Thymus (tissue), 14 donors: ENCODE measurements at places on chromosomes 7 and 10. TPM values are rescaled to one million over a fixed set of nuclear protein-coding genes. Genes with fewer than 3 reads are reported as not detected.

The CTNNA3 gene
- total RNA-seq = 0.28 TPM

The SH2D4B gene
- total RNA-seq = 0.09 TPM

The UTF1 gene
- not detected for total RNA-seq

GRCh38 chr7:144606261-144606660 is 202.8 kb upstream of the NOBOX start:
- no peak for DNase-seq

- no peak for DNase-seq
Observed at GRCh38 chr7:158911145-158911544, 54.8 kb downstream of the DYNC2I1 start.

DNA sequence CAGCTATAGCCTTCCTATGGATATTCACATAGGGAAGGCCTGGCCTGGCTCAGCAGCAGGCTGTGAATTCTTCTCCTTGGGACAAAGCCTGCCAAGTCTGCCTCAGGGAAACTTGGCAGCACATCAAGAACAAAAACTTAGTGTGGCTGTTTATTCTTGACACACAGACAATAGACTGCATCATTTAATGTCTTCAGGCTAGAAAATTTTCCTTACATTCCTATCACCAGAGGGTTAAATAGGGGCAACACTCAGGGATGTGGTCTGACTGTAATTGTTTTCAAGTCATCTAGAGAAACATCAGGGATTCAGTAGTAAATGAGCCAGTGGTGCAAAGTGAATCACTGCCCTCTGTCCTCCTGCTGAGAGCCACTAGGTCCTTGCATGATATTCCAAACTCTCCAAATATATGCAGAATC is 137.3 kb downstream of the SEMA3C start:
- no peak for DNase-seq

The INHBA gene
- 0.14 TPM for total RNA-seq

The SDK1 gene
- 3.2 TPM for total RNA-seq

The ADCY1 gene
- total RNA-seq = 0.38 TPM

The AGR2 gene
- 1.7 TPM for total RNA-seq

- DNase-seq = no peak
Observed at GRCh38 chr7:79711660-79712059, 258.2 kb upstream of the MAGI2 start.

The ODAD2 gene
- total RNA-seq = 0.76 TPM

The LRRC4 gene
- total RNA-seq = 1.6 TPM

DNA sequence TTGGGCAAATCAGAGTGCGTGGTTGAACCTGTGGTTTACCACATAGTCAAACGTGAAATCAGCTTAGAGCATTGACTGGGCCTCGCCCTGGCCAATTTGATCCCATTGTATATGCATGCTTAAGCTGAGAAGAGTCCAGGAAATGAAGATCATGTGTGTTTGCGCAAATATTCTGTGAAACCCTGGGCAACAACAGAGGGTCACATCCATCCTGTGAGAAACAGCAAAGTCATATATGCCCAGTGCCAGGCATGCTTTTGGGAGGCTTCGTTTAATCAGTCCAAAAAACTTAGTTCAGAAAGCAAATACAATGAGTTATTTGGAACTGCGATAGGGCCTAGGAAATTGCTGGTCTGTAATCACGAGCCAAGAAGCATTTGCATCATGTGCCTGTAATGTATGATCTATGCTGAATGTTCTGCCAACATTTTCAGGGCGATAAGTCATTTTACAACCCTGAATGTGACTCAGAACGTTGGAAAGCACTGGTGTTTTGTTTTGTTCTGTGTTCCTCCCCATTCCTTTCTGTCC is 412.1 kb upstream of the CELF2 start:
- no peak for DNase-seq

The PDIA4 gene
- 93.1 TPM for total RNA-seq

GRCh38 chr7:129821476-129821875 is 131.3 kb downstream of the UBE2H start:
- no peak for DNase-seq

DNA sequence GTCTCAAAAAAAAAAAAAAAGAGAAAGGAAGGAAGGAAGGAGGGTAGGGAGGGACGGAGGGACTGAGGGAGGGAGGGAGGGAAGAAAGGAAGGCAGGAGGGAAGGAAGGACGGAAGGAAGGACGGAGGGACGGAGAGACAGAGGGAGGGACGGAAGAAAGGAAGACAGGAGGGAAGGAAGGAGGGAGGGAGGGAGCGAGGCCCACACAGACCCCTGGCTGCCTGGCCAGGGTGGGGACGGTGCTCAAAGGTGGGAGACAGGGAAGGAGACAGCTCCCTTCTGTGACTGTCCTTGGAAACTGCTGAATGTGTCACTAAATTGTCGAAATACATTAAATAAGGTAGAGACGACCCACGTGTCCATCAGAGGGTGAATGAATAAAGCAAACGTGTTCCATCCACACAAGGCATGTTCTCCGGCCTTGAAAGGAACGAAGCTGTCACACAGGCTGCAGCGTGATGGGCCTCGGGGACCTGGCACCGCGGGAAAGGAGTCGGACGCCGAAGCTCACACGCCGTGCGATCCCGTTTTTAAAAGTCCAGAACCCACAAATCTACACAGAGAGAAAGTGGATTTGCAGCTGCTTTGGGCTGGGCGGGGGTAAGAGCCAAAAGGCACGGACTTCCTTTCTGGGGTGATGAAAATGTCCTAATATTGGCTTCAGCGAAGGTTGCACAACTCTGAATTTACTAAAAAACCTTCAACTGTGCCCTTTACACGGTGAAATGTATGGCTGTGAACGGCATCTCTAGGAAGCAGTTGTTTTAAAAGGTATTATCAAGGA is 23.3 kb downstream of the ADAP1 start:
- no peak for DNase-seq

DNA sequence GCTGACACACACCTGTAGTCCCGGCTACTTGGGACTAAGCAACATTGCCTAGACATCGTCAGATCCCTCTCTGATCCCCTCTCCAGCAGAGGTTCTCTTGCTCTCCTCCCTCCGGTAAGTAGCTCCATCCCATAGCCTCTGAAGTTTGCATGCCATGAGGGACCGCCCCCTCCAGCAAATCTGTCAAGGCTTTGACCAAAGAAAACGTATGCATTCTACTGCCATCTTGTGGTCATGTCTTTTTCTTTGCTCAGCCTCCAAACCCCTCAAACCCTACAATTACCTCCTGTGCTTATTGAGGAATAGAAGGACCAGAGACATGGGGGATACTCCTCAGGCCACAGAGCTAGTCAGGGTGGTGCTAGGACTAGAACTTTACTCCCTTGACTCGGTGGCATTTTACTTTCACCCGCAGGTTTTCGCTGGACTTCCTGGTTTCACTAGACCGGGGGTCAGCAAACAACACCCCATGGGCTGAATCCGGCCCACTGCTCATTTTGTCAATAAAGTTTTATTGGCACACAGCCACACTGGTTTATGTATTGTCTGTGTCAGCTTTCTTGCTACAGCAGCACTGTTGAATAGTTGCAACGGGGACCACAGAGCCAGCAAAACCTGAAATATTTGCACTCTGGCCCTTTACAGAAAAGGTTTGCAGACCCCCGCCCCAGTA is 202.6 kb upstream of the FOXK1 start:
- no peak for DNase-seq

The RPEL1 gene
- total RNA-seq = 0.05 TPM

DNA sequence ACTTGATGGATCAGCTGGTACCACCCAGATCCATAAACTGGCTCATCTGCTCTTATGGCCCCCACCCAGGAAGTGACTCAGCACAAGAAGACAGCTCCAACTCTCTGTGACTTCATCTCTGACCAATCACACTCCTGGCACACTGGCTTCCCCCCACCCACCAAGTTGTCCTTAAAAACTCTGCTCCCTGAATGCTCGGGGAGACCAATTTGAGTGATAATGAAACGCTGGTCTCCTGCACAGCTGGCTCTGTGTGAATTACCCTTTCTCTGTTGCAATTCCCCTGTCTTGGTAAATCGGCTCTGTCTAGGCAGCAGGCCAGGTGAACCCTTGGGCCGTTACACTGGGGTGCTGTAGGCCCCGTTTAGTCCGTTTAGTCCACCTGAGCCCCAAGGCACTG is 23.4 kb upstream of the BNIP3 start:
- DNase-seq = no peak

DNA sequence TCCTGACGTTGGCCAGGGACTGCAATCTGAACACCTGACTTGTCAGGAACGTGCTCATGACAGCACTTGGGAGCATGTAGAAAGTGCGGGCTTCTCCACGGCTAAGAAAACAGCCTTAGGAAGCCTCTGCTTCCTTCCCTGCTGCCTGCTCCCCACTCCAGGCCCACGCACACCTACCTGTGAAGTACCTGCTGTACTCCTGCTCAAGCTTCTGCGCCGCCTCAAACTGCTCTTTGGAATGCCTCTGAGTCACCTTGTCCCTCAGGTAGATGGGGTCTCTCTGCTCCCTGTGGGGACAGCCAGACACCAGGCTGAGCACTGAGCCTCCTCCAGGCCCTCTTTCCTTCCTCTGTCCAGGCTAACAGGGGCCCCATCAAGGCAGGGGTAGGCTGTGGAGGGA is 132.7 kb downstream of the DLG5 start:
- DNase-seq = no peak

The DMBT1 gene
- 0.09 TPM for total RNA-seq

DNA sequence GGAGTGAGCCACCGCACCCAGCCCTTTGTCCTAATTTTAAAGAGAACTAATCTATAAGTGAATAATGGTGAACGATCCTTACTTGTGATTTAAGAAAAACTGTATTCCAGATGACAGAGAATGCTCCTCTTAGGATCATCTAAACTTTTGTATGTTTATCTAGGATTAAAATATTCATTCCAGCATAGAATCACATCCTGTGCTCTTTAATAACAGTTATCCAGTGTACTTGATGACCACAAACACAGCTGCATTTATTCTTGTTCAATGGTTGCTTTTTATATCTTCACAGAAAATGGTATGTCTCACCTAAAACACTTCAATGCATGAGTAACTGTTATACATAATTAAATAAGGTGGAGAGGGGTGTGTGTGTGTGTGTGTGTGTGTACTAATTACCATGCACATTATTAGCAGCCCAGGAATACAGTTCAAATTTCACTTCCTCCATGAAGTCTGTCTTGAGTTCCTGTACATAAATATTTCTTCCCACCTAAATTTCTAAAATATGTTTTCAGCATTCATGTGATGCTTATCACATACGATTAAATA is 38.5 kb upstream of the SEMA3C start:
- no peak for DNase-seq

The CDH23 gene
- total RNA-seq = 9.1 TPM

The FAM25C gene
- 0.57 TPM for total RNA-seq

- no peak for DNase-seq
Observed at GRCh38 chr7:106369352-106369751, 84.6 kb upstream of the NAMPT start.

GRCh38 chr7:54343511-54343910 is 198.7 kb upstream of the VSTM2A start:
- DNase-seq = no peak

- DNase-seq = no peak
Observed at GRCh38 chr10:7417103-7417623, 6.3 kb upstream of the SFMBT2 start.

The ACTL6B gene
- total RNA-seq = 0.05 TPM

DNA sequence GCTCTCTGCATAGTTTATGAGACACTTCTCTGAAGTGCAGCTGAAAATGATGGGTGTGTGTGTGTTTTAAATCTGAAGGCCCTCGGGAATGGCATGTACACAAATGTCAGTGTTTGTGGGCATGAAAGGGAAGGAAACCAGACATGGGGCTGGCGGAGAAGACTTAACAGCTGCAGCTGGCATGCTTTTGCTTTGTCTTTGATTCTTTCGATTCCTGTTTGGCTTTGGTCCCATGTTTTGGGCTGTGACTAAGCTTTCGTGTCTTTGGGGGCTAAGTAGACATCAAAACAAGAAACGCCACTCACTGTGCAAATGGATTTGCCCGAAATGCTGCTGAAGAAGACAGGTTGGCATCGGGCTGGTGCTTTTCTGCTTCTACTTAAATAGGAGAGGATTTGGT is 179.3 kb downstream of the PFKFB3 start:
- DNase-seq = peak; percentile 41

The BLOC1S2 gene
- total RNA-seq = 49.9 TPM

The WEE2 gene
- 0.05 TPM for total RNA-seq

The C7orf33 gene
- total RNA-seq = not detected

DNA sequence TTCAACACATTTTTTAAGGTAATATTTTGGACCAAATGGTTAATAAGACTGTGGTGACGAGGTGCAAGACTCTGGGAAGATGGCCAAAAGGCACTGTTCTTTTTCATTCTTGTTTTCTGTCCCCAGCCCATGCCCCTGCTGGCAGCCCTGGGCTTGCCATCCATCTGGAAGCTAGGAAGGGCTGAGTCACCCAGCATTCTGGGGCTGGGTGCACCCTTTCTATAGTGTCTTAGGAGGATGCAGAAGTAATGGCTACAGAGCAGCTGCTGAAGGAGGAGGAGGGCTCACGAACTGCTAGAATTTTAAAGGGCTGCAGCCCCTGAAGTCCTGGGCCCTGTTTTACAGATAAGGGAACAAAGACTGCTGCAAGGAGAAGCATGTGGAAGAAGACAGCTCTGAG is 42.8 kb upstream of the ZNF32 start:
- no peak for DNase-seq

The GPR22 gene
- total RNA-seq = 0.05 TPM

DNA sequence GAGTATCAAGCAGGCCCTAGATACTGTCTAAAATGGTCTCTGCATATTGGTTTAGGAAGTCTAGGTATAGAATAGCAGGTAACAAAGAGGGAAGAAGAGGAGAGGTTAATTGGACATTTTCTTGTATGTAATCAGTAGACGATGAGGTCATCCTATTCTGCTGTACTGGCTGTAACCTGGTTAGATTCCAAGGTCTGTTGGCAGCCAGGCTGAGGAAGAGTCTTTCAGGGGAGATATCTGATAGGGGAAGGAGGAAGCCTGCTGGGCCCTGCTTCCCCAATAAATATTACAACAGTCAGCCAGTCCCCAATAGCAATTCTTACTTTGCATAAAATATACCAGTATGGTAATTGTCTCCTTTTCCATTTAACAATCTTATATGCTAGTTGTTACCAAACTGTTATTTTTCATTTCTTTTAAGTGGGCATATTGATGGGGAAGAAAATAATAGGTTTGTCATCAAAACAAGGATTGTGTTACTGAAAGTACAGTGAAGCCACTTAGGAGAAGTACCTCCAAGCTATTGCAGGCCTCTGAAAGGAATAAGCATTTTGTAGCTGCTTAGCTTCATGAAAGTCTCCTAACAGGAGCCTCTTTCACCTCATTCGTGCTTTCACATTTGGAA is 186.4 kb downstream of the LRRC4 start:
- no peak for DNase-seq

DNA sequence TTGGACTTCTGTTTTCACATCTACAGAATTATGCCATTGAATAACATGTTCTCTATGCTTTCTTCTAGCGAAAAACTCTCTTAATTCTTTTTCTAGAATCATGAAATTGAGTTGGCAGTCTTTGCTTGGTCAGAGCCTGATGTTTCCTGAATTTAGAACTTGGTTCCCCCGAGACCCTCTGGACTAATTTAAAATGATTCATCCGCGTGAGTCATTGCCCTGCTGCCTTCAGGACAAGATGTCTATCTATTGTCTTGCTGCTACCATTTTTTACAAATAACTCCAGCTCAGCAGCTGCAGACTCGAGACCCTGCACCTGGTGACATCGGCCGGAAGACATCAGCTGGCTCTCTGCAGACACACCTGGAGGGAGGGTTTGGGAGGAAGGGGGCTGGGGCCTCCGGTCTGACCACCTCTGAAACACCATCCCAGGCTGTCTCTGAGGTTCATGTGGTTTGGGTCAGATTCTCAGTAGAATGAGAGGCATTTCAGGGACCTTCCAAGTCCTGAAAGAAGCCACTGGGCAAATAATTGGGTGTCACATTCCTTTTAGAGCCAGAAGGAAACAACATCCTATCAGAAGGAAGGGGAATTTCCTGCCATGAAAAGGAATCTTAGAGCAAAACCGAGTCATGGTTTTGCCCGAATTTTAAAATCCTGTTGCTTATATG is 20.9 kb upstream of the KLF6 start:
- DNase-seq = no peak
